ENCODE measurements at places on chromosomes 7 and 10.
A peak's percentile ranks its signal among the peaks of the same experiment; 100 is the strongest.

- no peak for ATAC-seq
Measured at GRCh38 chr7:129443612-129444011, 9.4 kb downstream of the STRIP2 start.

DNA sequence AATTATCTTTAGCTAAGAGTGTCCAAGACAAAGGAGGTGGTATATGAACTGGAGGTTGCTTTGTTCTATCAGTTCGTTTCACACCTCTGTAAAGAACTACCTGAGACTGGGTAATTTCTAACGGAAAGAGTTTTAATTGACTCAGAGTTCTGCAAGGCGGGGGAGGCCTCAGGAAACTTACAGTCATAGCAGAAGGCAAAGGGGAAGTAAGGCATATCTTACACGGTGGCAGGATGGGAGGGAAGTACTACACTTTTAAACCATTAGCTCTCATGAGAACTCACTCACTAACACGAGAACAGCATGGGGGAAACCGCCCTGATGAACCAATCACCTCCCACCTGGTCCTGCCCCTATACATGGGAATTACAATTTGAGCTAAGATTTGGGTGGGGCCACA is 1202.3 kb upstream of the LRRTM3 start:
- ATAC-seq, result no peak

- ATAC-seq, result no peak
Measured at GRCh38 chr7:25238066-25238725, 9.9 kb upstream of the NPVF start.

DNA sequence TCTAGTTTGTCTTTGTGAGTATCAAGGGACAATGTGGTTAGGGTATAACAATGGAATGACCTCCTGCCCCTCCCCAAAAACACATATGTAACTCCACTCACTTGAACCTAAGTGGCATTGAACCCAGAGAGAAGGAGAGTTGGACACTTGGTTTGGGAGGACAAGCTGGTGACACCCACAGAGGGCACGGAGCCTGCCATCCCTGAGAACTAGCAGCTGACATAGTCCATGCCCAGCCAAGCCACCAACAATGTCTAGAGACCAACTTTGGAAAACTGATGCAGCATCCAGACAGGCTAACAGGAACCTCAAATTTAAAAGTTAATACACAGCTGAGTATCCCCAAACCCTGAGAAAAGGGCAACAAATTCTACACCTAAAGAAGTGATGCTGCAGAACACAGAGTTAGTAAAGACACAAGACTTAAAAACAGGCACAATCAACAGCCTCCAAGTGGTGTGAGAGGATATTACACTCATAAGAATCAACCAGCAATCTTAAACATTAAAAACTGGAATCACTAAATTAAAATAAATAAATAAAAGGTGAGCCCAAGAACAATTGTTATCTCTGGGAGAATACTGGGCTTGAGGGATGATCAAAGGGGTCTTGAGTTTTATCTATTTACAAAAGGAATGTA is 27.2 kb downstream of the NUDCD3 start:
- no peak for ATAC-seq

- ATAC-seq, result no peak
Measured at GRCh38 chr7:333393-333764, 43.4 kb downstream of the FOXL3 start.

- ATAC-seq, result no peak
Measured at GRCh38 chr7:150918378-150918777, 59.7 kb downstream of the KCNH2 start.

GRCh38 chr10:122142641-122143237 is 128.4 kb upstream of the BTBD16 start:
- ATAC-seq, result no peak

DNA sequence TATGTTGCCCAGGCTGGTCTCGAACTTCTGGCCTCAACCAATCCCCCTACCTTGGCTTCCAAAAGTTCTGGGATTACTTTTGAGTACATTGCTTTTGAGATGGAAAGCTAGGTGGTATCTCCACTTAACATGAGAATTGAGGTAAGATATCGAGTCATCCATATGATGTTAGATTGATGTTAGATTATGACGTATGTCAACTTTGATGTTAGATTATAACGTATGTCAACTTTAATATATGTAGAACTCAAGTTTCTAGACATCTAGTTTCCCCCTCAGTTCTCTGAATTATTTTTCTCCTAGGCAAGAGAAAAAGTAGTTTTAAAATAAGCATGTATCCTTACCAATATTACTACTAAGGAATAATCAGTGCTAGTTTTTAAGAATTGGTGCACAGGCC is 20.0 kb downstream of the SHOC2 start:
- ATAC-seq, result no peak

DNA sequence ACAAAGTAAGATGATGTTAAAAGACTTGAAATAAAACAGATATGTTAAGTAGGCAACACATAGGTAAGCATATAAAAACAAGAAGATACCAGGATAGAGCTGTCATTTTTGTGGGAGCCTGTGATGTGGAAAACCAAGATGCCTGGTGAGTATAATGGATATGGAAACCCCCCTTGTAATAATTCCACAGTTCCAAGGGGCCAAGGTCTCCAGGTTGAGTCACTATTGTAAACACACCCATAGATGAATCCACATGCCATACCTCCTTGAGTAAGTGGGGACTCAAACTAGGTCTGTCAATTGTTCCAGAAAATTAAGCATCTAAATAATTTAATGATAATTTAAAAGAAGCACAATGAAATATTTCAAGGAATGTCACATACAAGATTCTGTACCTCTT is 15.9 kb downstream of the CAV1 start:
- ATAC-seq, result no peak

DNA sequence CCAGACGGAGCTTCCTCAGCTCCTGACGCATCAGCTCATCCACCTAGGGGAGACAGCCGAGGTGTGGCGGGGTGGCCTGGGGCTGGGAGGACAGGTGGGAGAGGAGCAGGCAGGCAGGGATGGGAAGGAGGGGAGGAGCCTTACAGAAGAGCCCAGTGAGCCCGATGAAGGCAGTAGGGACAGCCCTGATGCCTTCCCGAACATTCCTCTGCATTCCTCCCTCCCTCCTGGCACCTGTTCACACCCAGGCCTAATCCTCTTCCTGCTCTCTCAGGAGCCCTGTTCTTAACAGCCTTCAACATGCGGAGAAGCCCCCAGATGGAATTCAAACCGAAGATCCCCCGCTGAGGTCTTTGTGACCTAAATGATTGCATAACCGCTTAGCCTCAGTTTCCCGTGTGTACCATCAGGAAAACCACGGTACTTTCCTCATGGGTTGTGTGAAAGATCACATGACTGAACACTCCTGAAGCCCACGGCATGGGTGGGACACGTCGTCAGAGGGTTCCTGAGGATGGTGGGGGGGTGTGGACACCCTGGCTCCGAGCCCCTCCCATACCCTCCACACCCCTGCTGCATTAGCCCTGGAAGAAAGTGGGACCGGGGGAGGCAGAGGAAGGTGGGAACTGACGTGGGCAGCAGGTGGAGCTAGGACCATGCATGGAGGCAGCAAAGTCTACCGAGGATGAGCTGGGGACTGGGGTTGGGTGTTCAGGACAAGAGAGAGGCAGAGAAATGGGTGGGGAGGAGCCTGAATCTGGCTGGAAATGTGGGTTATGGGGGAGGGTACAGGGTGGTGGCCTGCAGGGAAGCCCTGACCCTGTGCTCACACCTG is 8.8 kb upstream of the ASB10 start:
- no peak for ATAC-seq

GRCh38 chr10:88852327-88852726 is 683 bp upstream of the ANKRD22 start:
- ATAC-seq, result no peak

DNA sequence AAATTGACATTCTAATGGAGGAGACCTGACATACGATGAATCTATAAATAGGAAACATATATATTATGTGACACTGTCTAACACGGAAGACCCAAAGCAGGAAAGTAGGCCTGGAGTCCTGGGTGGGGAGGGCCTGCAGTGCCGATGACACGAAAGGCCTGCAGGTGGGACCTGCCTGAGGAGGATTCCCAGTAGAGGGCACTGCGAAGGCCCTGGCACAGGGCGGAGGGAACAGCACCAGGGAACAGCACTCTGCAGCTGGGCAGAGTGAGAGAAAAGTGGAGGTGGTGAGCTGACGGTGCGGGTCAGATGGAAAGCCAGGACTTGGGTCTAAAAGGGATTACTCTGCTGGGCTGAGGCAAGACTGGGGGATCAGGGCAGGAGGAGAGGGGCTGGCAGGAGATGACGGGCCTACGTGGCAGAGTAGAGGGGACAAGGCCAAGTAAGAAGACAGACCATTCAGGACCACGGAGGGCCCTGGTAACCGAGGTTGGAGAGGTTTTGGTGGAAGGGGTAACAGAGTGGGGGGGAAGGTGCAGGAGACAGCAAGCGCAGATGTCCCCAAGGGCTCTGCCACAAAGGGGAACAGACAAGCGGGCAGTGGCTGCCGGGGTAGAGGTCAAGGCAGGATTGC is 8.1 kb downstream of the ZNF746 start:
- ATAC-seq, result peak; percentile 30

DNA sequence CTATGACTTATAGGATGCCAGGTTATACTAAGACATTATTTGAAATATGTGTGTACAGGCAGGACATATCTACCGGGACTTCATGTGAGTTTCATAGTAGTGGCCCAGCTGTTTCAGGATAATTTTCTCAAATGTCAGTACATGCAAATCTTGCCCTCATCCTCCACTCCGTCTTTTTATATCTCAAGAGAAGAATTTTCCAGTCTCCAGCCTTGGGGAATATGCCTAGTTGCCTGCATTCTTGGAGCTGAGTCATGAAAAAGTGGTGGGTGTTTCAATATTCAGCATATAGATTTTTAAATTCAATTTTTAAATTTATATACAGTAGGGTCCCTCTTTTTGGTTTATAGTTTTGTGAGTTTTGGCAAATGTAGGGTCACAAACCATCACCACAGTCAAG is 236.7 kb downstream of the OTUD1 start:
- ATAC-seq, result no peak

DNA sequence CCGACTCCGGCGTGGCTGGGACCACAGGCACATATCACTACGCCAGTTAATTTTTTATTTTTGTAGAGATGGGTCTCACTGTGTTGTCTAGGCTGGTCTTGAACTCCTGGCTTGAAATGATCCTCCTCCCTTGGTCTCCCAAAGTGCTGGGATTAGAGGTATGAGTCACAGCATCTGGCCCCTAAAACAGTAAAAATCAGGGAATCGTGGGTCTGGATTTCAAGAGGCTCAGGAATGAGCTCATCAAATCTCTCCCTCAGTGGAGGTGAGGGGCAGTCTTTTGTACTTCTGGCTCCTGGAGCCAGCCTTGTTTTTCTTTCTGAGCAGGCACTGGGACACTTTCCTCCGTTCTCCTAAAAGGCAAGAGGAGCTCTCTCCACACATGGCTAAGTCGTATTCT is 32.1 kb upstream of the RHEB start:
- no peak for ATAC-seq

GRCh38 chr10:35050568-35050967 is 39.6 kb downstream of the CUL2 start:
- ATAC-seq, result no peak

DNA sequence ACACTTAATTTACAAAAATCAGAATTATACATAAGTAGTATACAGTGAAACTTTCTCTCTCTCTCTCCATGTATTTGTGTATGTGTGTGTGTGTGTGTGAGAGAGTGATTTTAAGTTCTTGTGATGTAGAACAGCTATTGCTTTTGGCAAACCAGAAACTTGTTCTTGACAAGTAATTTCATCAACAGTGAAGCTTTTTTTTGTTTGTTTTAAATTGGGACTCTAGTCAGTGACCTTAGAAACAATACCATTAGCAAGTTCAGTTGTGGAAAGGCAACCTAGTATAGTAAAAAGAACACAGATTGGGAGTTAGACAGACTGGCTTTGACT is 319.1 kb downstream of the PTEN start:
- ATAC-seq, result peak; percentile 20

DNA sequence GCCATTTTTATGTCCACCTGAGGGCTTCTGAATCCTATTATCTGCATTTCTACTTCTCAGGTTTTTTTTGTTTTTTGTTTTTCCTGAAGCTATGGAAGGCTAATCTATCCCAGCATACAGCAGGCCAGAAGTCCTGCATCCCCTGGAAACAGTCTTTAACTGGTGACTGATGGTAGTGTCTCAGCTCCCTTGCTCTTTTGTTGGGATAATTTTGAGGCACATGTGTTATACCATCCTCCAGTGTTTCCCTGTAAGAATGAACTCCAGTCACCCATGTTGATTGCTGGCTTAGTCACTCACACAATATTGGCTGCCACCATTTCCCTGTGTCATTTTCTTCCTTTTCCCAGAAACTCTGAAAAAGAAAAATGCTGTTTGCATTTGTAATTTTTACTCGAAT is 1094.0 kb upstream of the LRRN3 start:
- no peak for ATAC-seq

DNA sequence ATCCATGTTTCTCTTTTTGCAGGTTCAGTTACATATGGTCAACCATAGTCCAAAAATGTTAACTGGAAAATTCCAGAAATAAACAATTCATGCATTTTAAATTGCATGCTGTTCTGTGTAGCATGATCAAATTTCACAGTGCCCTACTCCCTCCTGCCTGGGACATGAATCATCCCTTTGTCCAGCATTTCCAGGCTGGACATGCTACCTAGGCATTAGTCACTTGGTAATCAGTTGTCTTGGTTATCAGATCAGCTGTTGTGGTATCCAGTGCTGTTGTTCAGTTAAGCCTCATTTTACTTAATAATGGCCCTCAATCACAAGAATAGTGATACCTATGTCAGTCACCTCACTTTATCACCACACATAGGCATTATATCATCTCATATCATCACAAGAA is 7.3 kb upstream of the PNLIP start:
- ATAC-seq, result no peak

DNA sequence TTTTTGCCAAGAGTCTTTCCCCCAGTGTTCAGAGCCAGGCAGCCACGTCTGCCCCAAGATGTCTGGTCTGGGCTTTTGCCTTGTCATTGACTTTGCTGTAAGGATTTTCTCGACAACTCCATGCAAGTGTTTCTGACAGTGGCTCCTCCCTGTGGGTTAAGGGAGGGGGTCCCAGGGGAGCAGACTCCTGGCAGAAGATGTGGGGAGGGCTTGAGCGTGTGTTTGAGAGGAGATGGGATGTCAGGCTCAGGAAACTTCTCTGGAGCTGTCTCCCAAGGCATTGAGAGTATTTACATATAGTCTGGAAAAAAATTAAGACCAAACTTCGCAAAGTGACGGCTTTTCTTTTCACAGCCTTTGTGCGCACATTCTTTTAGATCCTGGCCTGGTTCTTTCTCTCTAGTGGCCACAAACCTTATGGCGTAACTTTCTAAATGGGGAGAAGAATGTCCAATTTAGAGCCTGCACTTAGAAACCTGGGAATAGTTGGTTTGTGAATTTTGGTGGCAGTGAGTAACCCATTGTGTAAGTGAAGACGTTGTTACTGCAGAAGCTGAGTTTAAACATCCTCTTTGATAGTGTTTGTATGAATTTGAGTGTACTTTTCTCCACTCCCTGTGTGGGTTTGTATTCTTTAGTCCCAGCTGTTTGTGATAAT is 201.5 kb downstream of the LRMDA start:
- ATAC-seq, result no peak

Measured in activated CD4-positive, CD25-positive, alpha-beta regulatory T cell treated with anti-CD3 and anti-CD28 coated beads, Interleukin-2, amount 50 U/mL, for 24 hours (primary cell).